ENCODE measurements at places on chromosomes 12 and 14.

DNA sequence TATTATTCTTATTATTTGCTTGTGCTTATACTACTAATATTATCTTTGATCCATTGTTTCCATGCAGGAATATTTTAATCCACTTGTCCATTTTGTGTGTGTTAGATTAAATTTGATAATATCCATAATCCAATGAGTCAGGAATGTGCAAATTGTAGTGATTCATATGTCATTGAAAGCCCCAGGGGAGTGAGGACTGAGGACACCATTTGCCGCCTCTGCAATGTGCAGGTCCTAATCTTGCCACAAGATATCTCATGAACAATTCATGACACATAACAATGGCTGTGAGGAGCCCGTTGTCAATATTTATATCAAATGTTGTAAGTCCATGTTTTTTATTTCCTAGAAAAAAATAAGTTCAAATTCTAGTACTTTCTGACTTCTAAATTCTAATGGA lies 250.5 kb downstream of the ZFP36L1 start:
- no peak for DNase-seq

DNA sequence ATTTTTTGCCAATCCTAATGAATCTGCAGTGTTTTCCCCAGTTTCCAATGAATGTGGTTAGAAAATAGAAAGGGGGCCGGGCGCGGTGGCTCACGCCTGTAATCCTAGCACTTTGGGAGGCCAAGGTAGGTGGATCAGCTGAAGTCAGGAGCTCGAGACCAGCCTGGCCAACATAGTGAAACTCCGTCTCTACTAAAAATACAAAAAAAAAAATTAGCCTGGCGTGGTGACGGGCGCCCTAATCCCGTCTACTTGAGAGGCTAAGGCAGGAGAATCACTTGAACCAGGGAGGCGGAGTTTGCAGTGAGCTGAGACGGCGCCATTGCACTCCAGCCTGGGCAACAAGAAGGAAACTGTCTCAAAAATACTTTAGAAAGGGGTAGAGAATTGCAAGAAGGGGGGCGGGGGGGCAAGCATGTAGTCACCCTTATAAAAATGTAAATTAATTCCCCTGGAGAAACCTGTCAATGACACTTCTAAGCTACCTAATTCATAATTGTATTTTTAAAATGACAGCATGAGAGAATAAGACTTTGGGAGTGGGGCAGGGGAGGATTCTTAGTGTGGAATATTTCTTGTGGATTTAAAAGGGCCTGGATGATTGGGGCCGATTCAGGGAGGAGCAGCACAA lies 1.7 kb downstream of the KLHDC2 start:
- no peak for DNase-seq

DNA sequence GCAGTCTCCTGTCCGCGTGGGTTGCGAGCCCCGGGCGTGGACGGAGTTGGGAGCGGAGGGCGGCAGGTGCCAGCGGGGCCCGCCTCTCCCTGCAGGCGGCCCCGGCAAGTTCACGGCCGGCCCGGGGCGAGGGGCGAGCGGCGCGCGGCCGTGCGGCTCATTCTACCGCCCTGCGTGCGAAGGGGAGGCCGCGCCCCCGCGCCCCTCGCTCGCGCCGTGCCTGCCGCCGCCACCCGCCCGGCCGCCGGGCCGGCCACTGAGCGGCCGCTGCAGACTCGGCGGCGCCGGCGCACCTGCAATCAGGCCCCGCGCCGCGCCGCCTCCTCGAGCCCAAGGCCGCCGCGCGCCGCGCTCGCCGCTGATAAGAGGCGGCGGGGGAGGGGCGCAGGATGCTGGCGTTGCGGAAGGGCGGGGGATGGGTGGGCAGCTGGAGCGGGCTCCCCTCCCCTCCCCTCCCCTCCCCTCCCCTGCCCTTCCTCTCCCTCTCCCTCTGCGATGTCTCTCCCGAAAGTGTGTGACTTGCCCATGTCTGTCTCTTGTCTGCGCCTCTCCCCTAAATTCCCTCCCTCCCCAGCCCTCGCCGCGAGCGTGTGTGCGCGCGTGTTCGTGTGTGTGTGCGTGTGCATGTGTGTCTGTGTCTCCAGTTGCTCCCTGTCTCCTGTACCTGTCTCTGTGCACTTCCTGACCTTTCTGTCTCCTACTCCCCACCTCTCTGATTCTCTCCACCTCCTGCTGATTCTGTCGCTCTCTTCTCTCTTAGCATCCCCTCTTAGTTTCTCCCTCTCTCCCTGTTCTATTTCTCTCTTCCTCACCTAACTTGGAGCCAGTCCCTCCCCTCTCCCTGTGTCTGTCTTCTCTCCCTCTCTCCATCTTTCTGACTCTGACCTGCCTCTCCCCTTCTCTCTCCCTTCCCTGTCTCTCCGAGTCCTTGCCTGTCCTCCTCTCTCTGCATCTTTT lies 768.1 kb upstream of the TBX3 start:
- no peak for DNase-seq

DNA sequence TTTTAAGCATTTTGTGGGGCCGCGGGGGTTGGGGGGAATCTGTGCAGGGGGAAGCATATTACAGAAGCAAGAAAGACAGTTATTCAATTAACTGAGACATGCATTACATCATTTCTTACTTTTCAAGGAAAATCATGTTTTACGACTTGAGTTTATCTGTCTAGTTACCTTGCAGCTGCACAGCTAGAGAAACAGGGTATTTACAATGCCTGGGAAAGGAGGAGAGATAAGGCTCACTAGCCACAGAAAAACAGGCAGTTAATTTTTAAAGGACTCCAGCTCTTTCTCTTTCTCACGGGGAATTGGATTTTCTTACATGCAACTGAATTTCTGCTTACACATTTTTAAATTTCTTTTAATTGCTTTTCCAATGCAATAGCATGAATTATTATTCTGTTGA lies 22.2 kb downstream of the FCF1 start:
- no peak for DNase-seq

DNA sequence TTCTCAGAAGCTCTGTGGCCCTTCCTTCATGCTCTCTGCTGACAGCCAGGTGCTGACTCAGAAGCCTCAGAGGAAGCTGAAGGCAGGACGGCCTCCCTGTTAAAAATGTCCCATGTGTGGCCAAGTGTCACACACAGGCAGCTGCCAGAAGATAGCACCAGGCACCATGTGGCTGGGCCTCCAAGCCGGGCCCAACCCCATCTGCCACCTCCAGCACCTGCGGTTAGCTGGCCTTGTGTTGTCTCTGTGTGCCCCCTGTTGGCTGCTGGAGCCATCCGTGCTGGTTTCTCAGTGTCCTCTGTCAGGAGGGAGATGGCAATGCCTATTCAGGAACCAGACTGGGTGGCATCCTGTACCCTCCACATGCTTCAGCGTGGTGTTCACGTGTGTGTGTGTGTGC lies 63.2 kb downstream of the TSPAN11 start:
- DNase-seq, result no peak

DNA sequence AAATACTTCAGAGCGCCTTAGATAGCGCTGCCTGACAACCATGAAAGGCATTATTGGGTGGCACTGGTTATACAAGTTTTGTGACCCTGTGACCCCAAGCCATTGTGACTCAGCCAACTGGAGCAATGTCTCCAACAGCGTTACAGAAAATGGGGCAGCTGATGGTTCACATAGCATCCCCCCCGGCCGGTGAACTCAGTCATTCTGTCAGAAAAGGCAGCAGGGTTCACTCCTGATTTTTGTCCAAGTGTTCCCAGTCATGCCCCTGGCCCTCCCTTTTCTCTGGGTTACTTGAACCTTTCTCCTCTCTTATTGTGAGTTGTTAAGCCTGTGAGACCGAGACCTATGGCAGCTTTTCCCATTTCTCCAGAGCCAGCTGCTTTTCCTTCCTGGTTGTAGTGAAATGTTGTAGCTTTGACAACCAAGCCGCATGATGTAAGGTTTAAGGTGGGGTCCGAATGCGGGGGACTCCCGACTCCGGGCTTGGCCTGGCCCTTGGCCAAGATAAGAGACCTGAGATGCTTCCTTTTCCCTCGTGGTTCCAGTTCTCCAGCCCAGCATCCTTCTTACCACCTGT lies 22.0 kb downstream of the CD9 start:
- no peak for DNase-seq

DNA sequence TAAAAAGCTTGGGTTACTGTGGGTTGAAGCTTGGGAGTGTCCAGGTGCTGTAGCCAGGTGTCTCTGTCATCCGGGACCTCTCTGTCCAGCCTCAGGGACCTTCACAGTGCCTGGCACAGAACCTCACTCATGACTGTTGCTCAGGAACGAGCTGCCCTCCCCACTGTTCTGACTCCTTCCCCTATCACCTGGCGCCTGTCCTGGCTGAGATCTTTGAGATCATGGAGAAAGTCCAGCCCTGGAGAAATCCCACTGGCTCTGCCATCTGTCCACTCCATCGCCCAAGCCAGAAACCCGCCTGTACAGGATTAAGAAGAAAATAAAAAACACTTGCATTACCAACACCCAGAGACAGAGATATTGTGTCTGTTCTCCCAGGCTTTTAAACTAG lies 53.5 kb downstream of the DGLUCY start:
- DNase-seq, result no peak

GRCh38 chr14:31961896-31962295 lies 115.2 kb upstream of the ARHGAP5 start:
- no peak for DNase-seq

DNA sequence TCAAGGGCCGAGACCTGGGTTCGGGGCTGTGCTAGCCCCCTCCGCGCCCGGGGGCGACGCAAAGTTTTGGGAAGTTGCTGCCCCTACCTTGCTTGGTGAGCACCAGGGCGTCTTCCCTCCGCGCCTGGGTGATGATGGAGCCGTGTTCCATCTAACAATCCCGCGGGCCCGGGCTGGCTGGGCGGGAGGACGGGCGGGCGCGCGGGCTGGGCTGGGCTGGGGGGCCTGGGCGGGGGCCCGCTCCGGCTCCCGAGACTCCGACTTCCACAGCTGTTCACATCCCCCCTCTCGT lies 298 bp downstream of the CTDSP2 start:
- DNase-seq, result peak; percentile 45

DNA sequence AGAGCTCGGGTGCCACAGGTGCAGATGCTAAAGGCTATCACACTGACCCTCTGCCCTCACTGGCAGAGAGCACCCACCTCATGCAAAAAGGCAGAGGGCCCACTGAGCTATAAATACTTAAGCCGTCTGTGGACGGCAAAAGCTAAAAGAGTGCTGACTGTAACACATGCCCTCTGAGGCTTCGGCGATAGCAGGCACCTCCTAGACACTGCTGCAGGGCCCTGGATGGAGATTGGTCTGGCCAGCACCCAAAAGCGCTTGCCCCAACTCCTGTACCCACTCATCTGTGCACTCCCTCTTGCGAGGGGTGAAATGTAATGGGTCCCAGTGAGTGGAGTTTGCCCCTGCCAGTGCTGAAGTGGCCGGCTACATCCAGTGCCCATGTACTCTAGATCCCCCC lies 148.7 kb downstream of the SLC16A7 start:
- no peak for DNase-seq

- DNase-seq, result no peak
Measured at GRCh38 chr12:124921200-124922031, 7.0 kb upstream of the UBC start.

DNA sequence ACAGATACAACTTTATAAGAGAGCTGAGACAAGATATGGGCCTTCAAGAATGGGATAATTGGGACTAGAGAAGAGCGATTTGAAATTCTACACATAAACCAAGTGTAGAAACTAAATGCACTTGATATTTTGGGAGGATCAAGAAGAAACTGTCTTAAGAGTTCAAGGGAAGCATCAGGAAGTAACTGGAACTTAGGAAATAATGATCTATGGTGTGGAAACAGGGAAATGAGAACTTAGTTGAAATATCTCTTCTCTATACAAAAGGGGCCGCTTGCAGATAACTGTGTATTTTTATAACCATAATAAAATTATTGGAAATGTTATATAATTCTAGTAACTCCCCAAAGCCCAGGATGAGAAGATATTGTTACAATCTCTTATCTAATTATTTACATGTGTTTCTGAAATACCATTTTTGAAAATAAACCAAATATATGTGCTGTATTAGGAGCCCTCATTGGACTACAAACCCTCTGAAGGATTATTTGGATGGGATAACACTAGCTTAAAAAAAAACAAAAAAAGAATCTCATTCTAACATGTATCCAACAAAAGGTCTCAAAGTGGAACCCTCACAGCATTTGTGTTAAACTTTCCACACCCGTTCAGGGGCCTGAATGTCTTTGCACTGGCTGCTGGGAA lies 84.7 kb upstream of the FLRT2 start:
- DNase-seq, result no peak

DNA sequence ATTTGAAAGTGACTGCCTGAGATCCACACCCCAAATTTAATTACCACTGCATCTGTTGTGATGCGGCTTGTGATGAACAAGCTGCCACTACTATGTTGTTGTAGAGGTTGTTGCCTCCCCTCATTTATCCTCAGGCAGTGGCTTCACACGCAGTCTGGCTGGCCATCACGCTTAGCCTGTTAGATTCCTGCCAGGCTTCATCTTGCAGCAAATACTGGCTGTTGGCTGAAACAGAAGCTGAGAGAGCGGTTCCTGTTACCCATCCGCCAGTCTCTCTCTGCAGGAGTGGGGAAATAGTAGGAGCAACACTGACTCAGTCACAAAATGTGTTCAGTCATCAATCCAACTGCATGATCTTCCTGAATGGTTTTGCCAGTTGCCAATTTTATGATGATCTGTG lies 934.4 kb downstream of the FLRT2 start:
- DNase-seq, result no peak

DNA sequence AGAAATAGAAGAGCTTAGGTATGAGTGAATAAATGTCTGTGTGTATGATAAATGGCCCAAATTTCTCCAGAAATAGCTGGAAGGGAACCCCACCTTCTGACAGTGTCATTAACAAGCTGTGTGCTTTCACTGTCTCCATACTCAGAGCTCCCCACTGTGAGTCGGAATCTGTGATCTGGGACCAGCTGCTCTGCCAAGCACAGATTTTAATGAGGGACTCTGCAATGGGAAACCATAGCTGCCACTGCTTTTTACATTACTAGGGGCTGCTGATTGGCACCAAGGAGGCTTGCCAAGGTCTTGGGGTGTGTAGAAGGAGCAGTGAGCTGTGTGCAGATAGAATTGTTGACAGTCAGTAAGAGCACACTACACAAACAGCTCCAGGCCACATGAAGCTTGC lies 244.2 kb upstream of the CCDC196 start:
- no peak for DNase-seq

GRCh38 chr14:99573436-99574098 lies 30.4 kb downstream of the CCDC85C start:
- no peak for DNase-seq

DNA sequence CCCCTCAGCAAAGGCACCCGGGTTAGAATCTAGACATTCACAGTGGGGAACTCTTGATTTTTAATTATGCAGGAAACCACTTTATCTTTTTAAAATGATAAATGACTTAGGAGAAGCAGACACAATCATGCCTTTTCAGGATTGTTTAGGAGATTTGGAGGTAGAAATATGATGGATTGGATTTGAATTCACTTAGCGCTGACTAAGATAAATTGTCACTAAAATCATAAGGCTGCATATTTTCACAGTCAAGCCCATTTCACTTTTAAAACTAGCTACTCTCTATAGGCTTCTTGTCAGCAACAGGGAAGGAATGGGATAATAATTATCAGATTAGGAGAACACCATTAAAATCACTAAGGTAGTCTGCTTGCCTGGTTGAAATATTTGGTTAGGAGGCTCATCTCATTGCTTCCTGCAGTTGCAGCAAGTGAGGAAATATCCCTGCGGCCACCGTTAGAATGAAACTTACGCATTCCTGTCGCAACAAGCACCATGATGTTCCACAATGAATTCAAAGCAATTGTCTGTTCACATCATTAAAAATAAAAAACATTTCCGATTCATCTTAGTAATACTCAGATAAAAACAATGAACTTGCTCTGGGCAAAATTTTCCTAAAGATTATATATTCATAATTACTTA lies 31.9 kb downstream of the DACT1 start:
- no peak for DNase-seq
